Stimulated activated CD4-positive, alpha-beta T cell treated with anti-CD3 and anti-CD28 coated beads, Interleukin-15, amount 100 ng/mL, for 1 hour (primary cell): ENCODE measurements at places on chromosomes 6 and 20.

DNA sequence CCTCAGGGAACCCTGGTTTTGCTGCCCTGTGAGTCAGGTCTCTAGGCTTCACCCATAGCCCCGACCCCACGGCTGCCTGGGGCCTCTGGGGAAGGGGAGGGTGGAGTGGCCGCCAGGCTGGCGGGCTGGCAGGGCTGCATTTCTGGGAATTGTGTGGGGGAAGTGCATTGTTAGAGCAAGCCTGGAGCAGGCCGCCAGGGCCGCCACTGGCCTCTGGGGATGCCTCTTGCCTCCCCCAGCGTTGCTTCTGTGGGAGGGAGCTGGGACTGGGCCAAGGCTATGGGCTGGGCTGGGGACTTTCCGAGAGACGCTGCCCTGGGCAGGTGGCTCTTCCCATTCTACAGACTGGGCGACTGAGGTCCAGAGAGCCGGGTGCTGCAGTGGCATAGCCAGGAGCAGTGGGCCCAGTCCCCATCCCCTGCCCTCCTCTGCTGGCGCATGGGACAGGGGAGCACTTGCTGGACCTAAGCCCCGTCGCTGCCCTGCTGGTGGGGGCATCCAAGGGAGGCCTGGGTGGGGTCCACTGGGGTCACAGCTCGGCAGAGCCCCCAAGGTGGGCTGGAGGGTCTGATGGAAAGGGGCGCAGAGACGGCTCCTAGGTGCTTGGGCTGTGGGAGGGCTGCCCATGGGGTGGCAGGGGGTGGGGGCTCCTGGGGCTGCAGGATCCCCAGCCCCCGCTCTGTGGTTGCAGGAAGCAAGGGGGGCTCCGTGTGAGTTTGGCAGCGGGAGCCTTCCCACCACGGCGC, 6.6 kb upstream of the SOX18 start:
- no peak for DNase-seq

- no peak for DNase-seq
Observed at GRCh38 chr6:25623879-25624278, 28.1 kb upstream of the SCGN start.

DNA sequence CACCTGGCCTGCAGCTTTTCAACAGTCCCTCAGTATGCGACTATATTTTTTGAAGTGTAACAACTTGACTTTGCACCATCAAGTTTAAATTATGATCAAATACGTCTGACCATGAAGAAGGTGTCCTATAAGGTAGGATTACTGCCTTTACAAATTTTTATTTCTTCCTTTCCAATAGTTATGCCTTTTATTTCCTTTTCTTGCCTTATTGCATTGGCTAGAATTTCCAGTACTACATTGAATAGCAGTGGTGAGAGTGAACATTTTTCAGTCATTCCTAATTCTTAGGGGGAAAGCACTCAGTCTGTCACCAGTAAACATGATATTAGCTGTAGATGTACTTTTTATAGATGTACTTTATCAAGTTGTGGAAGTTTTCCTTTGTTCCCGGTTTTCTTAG, 81.4 kb downstream of the IRAK1BP1 start:
- no peak for DNase-seq

GRCh38 chr6:52502306-52503029, 74.4 kb downstream of the TRAM2 start:
- no peak for DNase-seq

DNA sequence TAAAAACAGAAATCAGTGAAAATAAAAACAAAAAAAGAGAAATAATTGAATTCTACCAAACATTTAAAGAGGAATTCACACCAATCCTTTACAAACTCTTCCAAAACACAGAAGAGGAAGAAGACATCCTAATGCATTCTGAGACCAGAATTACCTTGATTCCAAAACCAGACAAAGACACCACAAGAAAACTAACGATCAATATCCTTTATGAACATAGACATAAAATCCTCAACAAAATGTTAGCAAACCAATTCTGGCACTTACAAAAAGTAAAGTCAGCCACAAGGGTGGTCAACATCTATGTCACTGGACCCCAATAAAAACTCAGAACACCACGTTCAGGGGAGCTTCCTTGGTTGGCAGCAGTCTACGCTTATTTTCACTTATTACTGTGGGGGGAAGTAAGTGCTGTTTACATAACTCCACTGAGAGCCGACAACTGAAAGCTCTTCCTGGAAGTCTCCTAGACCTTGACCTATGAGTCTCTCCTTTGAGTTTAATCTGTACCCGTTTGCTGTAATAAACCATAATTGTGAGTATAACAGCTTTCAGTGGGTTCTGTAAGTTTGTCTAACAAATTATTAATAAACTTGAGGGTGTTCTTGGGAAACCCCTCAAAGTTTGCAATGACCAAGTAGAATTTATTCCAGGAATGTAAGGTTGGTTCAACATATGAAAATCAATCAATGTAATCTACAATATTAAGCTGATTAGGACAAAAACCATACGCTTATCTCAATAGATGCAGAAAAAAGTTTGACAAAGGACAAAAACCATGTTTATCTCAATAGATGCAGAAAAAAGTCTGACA, 24.5 kb downstream of the GZF1 start:
- no peak for DNase-seq

DNA sequence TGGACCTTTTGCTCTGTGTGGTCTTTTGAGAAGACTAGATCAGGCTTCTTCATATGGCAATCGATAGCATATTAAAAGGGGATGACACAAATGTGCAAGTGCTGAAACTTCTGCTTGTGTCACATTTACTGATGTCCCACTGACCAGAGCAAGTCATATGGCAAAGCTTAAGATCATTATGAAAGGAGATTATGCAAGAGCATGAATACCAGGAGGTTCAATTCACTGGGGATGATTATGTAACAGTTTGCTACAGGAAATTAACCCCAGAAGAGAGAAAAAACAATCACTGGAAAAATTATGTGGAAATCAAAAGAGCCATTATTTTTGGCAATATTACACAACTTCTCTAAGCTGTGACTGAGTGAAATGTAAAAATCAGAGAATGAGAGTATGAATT, 13.7 kb upstream of the PRDM13 start:
- DNase-seq, result no peak

DNA sequence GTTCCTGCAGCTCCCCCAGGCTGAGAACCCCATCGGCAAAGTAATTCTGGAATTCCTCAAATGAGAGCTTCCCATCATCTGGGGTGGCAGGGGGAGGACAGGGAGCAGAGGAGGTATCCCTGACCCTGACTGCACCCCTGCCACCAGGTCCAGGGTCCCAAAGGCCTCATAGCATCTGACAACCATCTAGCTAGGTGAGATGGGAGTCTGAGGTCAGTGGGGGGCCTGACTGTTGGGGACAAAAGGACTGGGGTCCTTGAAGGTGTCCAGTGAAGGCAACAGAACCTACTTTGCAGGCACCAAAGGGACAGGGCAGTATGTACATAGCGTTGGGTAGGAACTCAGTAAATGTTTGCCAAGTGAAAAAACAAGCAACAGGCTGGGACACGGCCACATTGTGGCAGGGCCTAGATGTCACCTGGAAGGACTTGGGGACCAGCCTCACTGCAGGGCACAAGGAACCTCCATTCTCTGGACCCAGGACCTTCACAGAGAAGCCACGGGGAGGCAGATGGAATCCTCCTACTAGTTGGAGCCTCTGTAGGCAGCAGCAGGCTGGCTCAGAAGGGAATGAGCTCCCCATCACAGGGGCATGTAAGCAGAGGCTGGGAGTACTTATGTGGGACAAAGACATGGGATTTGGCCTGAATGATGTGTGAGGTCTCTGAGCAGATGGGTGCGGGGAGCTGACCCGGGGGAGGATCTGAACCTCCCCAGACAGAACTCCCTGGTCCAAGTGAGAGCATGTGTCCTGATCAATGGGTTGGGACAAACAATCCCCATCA, 3.3 kb downstream of the NECAB3 start:
- no peak for DNase-seq

DNA sequence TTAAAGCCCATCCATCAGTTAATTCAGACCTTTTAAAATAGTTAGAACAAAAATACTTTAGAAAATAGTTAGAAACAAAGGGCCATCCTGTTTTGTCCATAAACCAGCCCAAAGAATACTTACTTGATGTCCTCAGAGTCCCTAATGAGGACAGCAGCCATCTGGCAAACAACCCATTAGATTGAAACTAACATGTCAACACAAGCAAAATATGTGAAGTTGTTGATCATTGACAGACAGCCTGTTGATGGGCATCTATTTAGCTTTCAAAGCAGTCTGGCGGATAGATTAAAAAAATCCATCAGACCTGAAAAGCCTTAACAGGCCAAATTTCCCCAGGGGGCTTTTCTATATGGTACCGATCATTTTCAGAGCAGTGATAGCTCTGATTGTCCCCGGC, 154.2 kb upstream of the TSHZ2 start:
- no peak for DNase-seq

GRCh38 chr6:169167581-169168301, 85.9 kb downstream of the THBS2 start:
- no peak for DNase-seq

- DNase-seq, result no peak
Observed at GRCh38 chr6:75449630-75450206, 43.9 kb downstream of the FILIP1 start.

DNA sequence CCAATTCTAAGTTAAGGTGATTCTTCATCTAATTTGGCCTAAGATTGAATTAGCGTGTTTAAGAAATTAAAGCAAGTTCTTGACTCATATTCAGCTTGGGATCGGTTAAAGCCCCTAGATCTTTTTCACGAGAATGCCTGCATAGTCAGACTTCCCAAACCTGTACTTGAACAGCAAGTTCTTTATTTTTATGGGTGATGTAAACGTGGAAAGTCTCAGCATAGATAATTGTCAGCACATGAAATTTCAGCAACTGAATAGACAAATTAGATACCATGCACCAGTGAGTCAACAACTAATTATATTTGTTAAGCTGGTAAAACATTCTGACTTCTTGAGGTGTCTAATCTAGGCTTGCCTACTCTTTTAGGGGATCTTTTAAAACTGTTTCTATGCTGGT, 183.1 kb upstream of the TNFAIP3 start:
- no peak for DNase-seq

DNA sequence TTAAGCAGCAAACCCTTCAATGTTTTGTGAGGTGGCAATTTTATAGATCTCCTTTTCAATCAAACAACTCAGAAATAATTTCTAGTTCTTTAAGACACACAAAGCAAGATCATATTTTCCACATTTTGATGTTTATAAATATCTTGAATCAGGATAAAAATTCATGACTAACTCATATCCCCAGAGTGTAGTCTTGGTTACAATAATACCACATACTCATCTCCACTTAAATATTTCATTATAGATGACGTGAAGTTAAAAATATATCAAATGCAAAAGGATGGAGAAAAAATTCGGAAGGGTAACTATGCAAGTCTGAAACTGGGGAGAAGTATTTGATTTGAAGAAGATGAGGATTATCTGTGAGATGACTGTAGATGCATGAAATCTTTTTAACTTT, 59.8 kb upstream of the HIVEP1 start:
- no peak for DNase-seq

DNA sequence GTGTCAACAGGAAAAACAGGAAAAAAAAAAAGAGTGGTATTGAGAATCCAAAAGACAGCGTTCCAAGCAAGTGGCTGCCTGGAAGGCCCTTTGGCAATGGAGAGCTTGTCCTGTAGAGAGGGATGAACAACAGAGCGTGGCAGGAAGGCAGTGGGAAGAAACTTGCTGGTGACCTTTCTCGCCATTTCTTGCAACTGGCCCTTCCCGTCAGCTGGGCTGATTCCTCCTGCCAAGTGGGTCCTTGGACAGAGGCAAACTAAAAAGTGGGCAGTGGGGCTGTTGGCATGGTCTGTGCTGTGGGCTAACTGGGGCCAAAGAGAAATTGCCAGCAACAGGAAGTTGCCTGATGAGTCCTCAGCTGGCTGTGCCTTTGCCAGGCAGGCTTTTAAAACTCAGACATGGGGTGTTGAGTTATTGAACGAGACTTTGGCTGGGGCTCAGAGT, 43.9 kb upstream of the CLDN20 start:
- no peak for DNase-seq

GRCh38 chr20:45347297-45347935, 808 bp downstream of the SDC4 start:
- no peak for DNase-seq

- DNase-seq, result no peak
Observed at GRCh38 chr6:44056392-44057237, 70.6 kb downstream of the MRPL14 start.

DNA sequence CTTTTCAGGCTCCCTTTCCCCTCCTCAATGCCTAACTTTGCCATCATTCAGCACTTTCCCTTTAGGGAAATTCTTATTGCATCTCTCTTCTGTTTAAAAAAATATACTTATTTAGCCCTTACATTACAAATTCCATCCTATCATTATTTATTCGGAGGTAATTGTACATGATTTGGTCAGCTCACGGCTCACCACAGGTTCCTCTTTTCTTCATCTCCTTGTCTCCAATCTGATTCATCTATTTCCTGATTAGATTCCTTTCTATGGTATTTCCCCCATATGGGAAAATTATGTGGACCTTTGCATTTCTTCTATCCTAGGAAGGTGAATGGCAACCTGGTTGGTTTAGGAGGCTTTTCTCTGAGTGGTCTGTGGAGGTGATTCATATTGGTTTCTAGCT, 12.9 kb upstream of the EMILIN3 start:
- no peak for DNase-seq

- DNase-seq, result no peak
Observed at GRCh38 chr20:10330071-10330470, 104.0 kb downstream of the MKKS start.

- DNase-seq, result no peak
Observed at GRCh38 chr6:33798343-33798848, 5.4 kb downstream of the MLN start.

GRCh38 chr20:5919626-5920544, 30.4 kb downstream of the TRMT6 start:
- DNase-seq, result no peak

DNA sequence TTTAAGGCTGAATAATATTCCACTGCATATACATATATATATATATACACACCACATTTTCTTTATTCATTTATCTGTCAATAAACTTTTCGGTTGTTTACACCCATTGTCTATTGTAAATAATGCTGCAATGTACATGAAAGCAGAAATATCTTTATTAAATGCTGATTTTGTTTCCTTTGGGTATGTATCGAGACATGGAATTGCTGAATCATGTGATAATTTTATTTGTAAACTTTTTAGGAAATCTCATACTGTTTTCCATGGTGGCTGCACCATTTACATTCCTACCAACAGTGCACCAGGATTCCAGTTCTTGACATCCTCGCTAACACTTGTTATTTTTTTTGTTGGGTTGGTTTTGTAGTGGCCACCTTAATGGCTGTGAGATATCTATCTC, 14.1 kb upstream of the HLA-DOA start:
- no peak for DNase-seq

- no peak for DNase-seq
Observed at GRCh38 chr6:10837622-10837994, 731 bp downstream of the MAK start.

GRCh38 chr6:156697225-156697830, 79.8 kb upstream of the ARID1B start:
- DNase-seq, result no peak

DNA sequence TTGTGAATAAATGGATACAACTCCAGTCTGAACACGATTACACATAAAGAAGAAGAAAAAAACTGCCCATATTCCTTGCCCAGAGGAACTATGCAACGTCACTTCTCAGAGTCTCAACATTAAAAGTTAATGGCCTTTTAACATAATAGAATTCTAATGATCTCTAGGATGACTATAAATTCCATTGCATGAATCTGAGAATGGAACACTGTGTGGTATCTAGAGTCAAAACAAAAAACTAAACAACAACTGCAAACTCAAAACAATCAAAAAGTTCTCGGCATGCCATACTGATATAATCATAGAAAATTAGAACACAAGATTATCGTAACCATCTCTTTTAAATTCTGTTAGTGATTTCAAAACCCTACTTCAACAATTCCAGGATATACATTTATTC, 283.6 kb downstream of the RNGTT start:
- DNase-seq, result no peak

- DNase-seq, result no peak
Observed at GRCh38 chr6:116424001-116424400, 37.2 kb upstream of the CALHM6 start.
